Foreskin melanocyte (primary cell): ENCODE measurements at places on chromosomes 1 and 21.

- no peak for DNase-seq
Measured at GRCh38 chr1:119550381-119550780, 43.4 kb downstream of the HSD3B1 start.

GRCh38 chr1:93016171-93016570 lies 54.9 kb upstream of the DIPK1A start:
- no peak for DNase-seq

DNA sequence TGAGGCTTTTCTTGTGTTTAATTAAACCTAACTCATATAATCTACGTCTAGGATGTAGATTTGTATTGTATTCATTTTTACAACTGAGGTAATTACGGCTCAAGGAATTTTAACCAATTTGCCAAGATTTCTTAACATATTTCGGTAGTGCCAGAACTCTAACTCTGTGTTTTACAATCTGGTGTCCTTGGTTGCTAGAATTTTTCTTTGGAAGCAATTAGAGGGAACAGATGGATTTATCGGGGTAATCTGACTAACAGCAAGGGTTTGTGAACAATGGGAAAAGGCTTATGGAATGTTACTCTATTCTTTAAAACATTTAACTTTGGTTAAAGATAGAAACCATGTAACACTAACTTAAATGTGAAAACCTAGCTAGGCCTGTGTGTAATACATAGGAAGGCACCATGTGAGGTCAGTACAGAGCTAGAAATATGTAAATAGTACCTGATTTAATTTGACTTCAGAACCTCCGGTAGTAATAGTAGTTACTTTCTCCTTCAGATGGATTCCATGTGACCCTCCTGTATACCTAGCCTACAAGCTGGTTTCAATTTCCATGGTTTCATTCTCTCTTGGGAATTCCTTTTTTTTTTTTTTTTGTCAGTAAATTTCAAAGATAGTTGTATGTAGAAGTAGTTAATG lies 1.2 kb downstream of the MTF2 start:
- peak; percentile 38 for DNase-seq

- DNase-seq = no peak
Measured at GRCh38 chr1:5751833-5752745, 240.1 kb downstream of the NPHP4 start.

- no peak for DNase-seq
Measured at GRCh38 chr1:15187175-15188129, 33.9 kb downstream of the TMEM51 start.

DNA sequence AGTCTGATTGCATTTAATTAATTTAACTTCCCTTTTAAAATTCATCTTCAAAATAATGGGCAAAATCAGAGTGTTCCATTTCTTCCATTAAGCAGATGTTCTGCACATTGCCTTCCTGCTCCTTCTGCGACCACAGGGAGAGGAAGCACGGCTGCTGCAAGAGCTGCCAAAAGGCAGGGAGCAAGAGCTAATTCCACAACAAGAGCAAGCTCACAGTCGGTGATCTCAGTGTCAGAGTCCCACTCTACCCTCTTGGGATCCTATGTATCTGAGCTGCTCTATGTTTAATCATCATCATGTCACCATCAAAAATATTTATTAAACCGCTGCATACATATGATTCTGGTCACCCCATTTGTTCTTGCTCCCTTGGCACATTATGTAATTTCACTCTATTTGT lies 255.3 kb upstream of the CAMK1G start:
- no peak for DNase-seq

- DNase-seq = no peak
Measured at GRCh38 chr21:27639286-27639685, 672.4 kb upstream of the ADAMTS5 start.

- no peak for DNase-seq
Measured at GRCh38 chr21:44527983-44528633, 11.9 kb downstream of the KRTAP10-1 start.

DNA sequence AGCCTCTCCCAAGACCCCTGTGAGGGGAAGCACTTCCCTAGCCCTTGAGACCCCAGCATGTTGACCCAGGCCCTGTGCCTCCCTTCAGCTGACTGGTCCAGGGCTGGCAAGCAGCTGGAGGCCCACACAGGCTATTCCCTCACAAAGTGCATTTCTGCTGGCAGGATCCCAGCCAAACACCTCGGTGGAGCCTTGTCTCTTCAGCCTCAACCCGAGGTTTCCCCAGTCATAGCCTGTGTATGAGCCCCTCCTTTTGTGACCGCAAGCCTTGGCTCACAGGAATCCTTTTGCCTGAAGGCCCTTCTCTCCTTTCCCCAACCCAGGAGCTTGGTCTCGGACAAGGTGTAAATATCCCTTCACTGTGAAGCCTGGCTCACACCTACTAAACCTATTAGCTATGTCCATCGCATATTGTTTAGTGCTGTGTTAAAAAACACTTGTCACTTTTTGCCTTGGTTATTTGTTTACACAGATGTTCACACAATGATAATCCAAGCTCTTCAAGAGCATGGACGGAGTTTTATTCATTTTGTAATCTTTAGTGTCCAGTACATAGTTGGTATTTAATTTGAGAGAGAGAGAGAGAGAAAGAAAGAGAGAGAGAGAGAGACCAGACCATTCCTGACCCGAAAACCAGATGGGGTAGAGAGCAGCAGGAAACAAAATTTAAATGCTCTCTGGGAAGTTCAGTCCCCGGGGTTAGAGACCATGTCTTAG lies 8.5 kb upstream of the CD247 start:
- DNase-seq = no peak

- DNase-seq = no peak
Measured at GRCh38 chr1:7885513-7886404, 32.9 kb upstream of the UTS2 start.

- no peak for DNase-seq
Measured at GRCh38 chr1:29371332-29371731, 135.0 kb downstream of the PTPRU start.

- no peak for DNase-seq
Measured at GRCh38 chr1:213606252-213606820, 381.4 kb upstream of the PROX1 start.

DNA sequence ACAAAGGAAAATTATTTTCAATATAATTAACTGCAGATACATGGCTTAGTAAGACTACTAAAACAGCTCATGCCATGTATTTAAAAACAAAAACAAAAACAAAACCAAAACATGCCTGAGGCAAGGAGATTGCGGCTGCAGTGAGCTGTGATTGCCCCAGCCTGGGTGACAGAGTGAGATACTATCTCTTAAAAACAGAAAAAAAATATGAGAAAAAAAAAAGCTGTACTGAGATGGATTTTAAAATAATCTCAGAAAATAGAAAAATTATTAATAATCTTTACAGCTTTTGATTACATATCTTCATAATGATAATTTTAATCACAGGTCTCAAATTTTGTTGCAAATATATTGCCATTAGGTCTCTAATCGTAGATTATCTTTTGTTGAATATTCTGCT lies 24.0 kb upstream of the LIN9 start:
- DNase-seq = no peak

DNA sequence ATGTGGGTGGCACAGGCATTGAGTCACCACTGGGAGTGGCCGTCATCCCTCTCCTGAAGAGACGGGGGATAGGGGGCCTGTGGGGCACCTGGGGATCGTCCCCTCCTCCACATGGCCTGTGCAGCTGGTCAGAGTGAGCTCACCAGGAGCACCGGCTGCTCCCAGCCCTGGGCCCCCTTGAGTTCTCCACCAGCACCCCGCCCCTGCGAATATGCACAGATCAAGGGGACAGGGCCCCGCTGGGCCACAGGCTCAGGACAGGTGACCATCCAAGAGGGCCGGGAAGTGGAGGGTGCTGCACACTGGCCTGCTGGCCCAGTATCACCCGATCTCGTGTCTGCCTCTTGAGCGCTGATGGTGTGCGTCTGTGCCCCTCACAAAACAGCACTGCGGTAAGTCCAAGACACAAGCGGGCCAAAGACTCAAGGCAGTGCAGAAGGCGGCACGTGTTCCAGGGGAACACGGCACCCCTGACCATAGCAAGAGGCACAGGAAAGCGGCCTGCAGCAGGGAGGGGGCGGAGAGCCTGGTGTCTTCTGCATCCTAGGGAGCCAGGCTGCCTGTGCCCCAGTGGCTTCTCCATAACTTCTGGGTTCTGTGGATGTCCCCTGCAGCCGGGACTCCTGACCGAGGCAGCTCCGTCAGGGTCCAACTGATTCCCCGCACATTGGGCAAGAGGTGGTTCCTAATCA lies 18.1 kb upstream of the TSPEAR start:
- no peak for DNase-seq

GRCh38 chr1:167881069-167881468 lies 32.9 kb downstream of the ADCY10 start:
- DNase-seq = no peak

GRCh38 chr21:41066086-41066938 lies 101.6 kb upstream of the BACE2 start:
- no peak for DNase-seq

GRCh38 chr1:224488806-224489499 lies 54.4 kb upstream of the WDR26 start:
- DNase-seq = no peak

DNA sequence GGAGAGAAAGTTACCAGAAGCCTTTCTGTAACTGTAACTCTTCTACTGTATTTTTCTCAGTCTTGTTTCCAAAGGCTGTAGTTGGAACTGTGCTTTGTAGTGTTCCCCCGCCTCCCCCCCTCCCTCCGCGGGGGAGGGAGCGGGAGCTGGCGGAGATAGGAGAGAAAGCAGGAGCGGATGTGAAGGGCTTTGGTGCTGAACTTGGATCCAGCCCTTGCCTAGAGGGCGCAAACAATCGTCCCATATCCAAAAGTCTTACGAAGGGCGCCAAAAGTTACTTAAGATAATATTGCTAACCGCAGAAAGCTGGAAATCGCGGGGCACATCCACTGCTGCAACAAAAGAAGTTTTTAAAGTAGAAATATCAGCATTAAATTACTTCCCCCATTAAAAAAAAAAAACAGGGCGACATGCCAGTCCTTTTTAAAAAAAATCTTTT lies 2.4 kb upstream of the NFIA start:
- peak; percentile 81 for DNase-seq

- no peak for DNase-seq
Measured at GRCh38 chr1:35560256-35561225, 2.9 kb downstream of the NCDN start.

DNA sequence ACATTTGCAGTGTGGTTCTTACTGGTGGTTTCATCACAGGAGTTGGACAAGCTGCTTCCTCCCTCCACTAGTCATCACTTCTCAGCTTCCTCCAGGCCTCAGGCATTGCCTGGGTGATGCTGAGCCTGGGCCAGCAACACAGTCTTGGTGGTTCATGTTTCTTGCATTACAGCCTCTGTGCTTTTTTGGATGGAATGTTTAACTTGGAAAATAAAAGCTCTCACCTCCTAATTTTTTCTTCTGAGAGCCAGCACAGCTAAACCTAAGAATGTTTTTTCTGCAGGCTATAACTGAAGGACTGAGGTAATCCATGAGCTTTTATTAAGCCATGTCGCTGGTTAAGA lies 66.1 kb upstream of the RHOU start:
- no peak for DNase-seq

GRCh38 chr1:161089938-161090337 lies 580 bp upstream of the NECTIN4 start:
- no peak for DNase-seq

- no peak for DNase-seq
Measured at GRCh38 chr21:17775431-17776126, 43.6 kb downstream of the C21orf91 start.

DNA sequence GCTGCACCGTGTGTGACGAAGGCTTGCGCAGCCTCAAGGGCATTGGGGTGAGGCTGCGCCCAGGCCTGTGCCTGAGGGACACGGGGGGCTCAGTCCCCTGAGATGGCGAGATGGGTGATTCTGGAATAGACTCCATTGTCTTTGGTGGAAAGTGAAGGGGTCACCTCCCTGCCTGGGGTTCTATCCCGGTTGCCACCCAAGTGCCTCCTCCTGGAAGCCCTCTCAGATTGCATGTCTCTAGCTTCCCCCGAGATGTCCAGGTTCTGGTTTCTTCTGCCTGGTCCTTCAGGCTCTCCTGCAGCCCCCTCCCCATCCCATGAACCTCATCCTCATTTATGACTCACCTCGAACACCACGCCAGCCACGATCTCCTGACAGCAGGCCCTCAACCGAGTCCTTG lies 22.3 kb upstream of the MFN2 start:
- DNase-seq = no peak

- peak; percentile 19 for DNase-seq
Measured at GRCh38 chr1:56872597-56872996, 18.0 kb downstream of the C8A start.

DNA sequence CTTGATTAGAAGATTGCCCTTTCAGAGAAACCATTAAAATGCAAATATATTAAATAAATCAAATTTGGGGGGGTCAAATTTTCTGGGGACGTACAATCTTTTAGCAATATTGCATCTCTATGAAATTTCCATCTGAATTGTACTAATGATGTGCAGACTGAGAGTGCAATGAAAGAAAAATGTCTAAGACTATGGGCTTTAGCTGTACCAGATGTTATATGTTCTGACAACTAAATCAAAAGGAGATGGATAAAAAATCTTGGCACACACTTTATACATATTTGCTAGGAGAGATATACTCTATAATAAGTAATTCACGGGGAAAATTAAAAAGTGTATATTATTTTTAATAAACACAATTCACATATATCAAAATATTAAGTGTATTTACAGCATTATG lies 13.0 kb upstream of the PLPPR5 start:
- no peak for DNase-seq

- no peak for DNase-seq
Measured at GRCh38 chr1:150484861-150485260, 2.4 kb upstream of the TARS2 start.

DNA sequence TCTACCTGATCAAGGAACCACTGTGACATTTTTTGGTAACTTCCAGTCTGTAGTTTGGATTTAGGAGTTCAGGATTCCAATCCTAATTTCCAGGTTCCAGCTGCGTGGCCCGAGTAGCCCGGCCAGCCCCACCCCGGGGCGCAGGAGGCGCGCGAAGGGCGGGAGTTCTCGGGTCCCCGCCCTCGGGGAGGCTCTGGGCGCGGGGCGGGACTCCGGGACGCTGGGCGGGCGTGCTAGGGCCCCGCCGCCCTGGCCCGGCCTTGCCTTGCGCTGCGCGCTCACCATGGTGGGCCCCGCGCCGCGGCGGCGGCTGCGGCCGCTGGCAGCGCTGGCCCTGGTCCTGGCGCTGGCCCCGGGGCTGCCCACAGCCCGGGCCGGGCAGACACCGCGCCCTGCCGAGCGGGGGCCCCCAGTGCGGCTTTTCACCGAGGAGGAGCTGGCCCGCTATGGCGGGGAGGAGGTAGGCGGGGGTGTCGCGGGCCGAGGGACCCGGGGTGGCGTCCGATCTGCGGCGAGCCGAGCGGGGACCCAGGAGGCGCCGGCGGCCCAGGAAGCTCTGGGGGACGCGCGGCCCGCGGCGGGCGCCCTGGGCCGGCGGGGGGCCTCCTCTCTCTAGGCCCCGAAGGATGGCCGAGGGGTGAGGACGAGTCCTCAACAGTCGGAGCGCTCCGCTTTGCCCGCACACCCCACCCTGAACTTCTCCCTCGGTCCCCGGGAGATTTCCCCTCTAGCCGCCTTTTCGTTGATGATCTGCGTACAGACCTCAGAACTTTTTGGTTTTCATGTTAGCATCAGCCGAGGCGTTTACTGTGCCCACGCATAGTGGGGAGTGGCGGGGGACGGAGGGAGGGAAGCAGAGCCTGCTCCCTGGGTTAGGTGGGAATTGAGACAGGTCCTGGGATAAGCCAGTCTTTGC lies at the start of gene NENF:
TSS of gene NENF (plus strand) at position 260 of the 916 bp plus-strand sequence. CDS start at position 284, 24 bp downstream.
- peak; percentile 67 for DNase-seq

GRCh38 chr1:149977345-149977744 lies 33.2 kb downstream of the OTUD7B start:
- DNase-seq = no peak

GRCh38 chr21:38741092-38741949 lies 64.4 kb upstream of the ETS2 start:
- DNase-seq = no peak
